Activated T-helper 1 cell treated with anti-CD3 and anti-CD28 coated beads, Interleukin-2, amount 50 U/mL, for 16 hours (primary cell): ENCODE measurements at places on chromosomes 4 and X.

GRCh38 chrX:24229976-24230375 is 80.4 kb downstream of the ZFX start:
- no peak for DNase-seq

GRCh38 chrX:22043872-22044271 is 11.7 kb downstream of the PHEX start:
- DNase-seq: no peak

DNA sequence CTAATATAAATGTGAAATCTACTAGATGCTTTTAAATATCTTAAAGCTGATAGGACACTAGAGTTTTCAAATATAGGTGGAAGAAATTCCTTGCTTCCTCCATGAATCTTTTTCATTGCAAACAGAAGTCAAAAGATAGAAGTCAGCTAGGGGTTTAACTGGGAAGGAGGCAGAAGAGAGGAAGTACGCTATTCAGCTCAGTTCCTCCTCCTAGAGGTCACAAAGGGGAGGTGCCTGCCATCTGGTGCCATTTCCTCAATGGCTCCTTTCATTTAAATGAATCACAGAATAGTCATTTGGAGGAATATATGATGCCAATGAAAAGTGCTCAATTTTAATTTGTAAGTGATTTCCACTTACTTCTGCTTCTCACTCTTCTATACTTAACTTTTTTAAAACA is 8.5 kb downstream of the COL25A1 start:
- no peak for DNase-seq

DNA sequence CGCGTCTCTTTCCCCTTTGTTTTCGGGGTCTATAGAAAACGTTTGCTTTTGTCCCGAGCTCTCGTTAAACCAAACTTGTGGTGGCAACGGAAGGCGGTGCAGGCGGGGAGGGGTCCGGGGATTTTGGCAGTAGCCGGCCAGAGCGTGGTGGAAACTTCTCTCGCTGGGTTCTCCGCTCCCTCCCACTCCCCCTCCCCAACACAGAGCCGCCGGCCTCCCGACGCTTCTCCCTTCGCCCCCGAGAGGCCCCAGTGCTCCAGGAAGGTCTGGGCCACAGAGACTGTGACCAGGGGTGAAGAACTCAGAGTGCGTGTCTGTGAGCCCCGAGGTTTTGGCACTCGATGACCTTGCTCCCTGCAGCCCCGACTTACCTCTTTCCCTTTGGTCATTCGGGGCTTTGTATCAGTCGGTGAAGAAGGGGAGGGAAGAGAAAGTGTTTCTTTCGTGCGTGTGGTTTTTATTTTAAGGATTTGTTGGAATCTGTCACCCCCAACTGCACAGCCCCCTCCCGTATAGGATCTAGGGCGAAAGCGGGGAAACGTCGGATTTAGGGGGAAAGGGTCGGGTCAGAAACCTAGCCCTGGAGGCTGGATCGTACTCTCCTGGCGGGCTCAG is 9.0 kb upstream of the BCOR start:
- DNase-seq: no peak

GRCh38 chrX:9340598-9341290 is 124.1 kb upstream of the TBL1X start:
- no peak for DNase-seq

- no peak for DNase-seq
Observed at GRCh38 chrX:40772290-40772689, 36.9 kb upstream of the MED14 start.

DNA sequence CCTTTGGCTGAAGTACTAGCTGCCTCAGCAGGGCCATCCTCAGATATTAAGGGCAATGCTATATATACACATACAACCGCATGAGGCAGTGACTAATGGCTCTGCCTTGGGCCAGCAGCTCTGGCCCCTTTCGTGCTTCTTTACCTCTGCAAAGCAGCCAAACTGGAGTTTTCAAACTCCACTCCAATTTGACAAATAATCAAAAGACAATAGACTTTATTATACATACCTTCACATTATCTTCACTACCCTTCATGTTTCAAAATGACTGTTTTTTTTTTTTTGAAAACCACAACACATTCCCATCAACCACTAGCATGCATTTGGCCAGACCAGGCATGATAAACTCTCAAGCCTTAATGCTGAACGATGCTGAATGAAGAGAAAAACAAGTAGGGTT is 187.7 kb downstream of the ENOX2 start:
- DNase-seq: no peak

- DNase-seq: no peak
Observed at GRCh38 chrX:15930585-15930984, 76.0 kb upstream of the AP1S2 start.

- DNase-seq: no peak
Observed at GRCh38 chrX:136395271-136395670, 92.5 kb upstream of the BRS3 start.

DNA sequence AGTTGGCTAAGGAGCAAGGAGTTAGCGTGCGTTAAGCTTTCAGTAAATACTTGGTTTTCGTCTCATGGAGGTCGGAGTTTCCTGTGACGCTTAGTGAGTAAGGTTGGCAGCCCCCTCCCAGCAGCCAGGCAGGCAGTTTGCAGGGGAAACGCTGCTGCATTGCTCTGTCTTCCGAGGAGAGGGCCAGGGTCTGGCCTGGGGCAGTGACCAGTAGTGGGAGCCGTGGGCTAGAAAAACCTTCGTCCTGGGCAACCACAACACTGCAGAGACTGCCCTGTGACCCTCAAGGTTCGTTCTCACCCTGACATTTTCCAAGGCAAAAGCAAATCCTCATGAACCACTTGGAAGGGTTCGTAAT is 432 bp downstream of the TMEM175 start:
- DNase-seq: no peak

- no peak for DNase-seq
Observed at GRCh38 chr4:94933799-94934198, 176.0 kb downstream of the BMPR1B start.

DNA sequence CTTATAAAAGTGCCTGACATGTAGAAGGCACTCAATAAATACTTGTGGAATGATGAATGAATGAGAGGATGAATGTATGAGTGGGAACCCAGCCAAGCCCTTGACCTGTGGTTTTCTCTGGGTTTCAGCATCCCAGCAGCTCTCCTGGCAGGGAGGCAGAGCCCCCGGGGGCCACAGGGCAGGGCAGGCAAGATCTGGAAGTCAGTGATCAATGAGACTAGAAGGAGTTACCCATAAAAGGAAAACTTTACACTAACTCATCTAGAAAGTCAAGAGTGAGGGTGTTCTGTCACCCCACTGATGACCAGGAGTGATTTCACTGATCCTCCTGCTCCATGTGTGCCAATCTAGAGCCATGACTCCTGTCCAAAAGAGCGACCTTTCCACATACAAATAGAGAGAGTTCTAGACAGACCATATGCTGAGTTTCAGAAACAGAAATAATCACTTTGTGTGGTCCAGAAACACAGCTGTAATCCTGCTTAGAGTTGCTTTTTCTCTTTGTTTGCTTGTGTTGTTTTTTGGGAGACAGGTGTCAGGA is 37.4 kb downstream of the MGARP start:
- DNase-seq: no peak

- no peak for DNase-seq
Observed at GRCh38 chr4:99683895-99684294, 26.3 kb upstream of the C4orf54 start.

DNA sequence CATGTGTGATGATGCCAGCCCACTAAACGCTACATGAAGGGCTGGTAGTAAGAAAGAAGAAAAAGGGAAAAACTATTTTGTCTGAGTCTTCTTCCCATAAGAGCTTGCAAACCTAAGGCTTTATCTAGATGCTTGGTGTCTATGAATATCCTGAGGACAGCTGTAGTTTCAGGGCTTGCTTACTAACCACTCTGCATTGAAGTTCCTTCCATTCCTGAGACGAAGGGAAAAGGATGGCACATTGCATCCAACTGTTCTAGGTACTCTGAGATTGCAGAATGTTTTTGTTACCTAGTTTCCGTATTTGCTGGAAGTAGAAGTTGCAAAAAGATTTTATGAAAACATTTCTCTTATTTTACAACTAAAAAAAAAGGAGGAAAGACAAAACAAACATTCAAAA is 544.6 kb downstream of the IL15 start:
- no peak for DNase-seq

GRCh38 chrX:70969635-70970481 is 39.0 kb upstream of the SLC7A3 start:
- no peak for DNase-seq

- no peak for DNase-seq
Observed at GRCh38 chr4:151745481-151746231, 15.2 kb downstream of the GATB start.

DNA sequence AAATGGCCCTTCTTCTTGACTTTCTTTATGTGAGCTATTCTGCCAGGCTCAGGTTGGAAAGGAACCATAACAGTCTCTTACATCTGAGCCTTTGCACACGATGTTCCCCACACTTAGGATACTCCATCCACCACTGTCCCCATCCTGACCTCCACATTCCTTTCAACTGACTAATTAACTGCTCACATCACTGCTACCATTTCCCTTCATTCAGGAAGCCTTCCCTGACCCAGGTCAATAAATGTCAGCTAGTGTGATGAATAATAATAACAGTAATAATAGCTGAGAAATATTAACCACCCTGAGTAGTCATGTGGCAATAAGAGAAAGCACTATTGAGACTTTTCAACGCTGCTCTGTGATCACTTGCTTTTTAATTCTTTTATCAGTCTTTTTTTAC is 291.7 kb downstream of the KCNIP4 start:
- no peak for DNase-seq

GRCh38 chr4:79991601-79992000 is 81.4 kb downstream of the ANTXR2 start:
- DNase-seq: no peak

DNA sequence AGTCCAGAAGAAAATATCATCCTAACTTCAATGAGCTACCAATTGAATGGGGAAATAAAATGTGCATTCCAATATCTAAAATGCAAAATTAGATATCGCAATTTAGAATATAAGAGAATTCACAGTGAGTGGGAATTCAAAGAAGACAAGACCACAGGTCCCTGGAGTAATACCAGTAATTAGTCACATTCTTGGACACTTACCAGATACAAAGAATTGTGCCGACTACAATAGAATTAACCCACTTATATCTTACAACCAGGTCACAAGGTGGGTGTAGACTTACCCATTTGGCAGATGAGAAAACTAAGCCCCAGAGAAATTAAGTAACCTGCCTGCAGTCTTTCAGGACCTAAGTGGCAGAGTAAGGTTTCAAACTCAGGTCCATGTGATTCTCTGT is 84.3 kb upstream of the C1QTNF7 start:
- DNase-seq: no peak
